ENCODE measurements at places on chromosomes 5 and 9.

- no peak for DNase-seq
Observed at GRCh38 chr5:1390861-1391600, 46.1 kb upstream of the CLPTM1L start.

DNA sequence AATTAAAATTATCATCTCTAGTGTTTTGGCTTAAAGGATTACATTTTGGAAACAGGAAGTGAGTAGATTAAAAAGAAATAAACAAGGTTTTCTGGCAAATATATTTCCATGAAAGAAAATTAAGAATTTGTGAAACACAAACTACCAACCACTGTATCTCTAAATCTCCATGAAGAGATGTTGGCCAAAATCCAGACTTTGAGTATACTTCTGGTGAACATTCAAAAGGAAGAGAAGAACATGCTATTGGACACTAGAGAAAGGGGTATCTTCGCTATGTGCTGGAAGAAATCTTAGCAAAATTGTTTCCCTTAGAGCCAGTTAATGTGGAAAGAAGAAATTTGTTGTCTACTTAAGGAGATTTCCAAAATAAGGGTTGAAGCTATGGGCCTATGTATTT lies 710.4 kb upstream of the CTNND2 start:
- DNase-seq: no peak

DNA sequence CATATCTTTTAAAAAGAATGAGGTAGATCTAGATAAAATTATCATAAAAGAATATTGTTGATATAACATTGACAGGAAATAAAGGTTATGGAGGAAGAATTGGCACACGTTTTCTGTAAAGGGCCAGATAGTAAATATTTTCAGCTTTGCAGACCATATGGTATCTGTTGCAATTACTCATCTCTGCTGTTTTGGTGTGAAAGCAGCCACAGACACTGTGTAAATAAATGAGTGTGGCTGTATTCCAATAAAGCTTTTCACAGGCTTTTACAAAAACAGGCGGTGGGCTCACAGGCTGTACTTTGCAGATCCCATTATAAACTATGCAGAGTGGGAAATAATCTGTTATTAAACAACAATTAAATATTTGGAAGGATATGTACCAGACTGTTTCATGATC lies 87.4 kb downstream of the SGCD start:
- DNase-seq: no peak

DNA sequence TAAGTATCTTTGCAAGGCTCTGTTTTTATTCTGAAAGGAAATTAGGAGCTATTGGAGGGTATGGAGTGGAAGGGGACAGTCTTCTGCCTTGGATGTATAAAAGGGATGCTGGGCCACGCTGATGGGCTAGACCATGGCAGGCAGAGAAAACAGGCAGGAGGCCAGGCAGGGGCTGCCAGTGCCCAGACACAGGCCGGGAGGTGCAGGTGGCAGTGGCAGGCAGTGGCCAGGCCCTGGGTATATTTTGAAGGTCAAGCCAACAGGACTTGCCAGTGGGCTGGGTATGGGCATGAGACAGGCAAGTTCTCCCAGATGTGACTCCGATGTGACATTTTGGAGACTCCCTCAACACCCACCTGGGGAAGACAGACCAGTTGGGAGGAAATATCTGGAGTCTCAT lies 131.9 kb downstream of the KCNIP1 start:
- DNase-seq: no peak

DNA sequence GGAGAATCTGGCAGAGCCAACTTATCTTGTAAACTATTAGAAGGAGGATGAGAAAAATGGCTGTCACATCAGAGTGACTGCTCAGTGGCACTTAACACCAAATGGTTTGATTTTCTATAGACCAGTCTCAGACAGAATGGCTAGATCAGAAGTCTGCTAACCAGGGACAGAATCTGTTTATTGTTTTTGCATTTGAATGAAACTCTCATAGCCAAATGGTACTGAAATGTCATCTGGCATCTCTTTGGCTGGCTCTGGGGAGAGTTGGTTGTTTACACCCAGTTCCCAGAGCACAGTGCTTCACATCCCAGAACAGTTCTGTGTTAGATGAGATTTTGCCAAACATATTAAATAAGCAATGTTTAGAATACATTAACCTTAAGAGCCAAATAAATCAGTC lies 106.6 kb upstream of the HMHB1 start:
- no peak for DNase-seq

DNA sequence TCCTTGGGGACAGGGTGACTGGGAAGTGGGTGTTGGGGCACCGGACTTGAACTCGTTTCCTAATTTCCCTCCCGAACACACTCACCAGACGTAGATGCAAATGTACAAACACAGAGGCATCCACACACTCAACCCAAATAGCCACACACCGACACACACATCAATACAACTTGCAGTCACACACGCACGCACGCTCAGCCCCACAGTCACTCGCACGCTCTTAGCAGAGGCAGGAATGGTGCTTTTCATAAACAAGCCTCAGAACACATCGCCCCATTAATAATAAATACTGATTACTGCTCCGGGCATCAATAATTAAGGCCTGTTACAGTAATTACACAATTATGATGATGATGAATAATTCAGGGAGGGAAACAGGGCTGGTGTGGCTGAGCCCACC lies 5.7 kb downstream of the BARHL1 start:
- no peak for DNase-seq

GRCh38 chr5:98755406-98755805 lies 18.1 kb upstream of the RGMB start:
- no peak for DNase-seq

DNA sequence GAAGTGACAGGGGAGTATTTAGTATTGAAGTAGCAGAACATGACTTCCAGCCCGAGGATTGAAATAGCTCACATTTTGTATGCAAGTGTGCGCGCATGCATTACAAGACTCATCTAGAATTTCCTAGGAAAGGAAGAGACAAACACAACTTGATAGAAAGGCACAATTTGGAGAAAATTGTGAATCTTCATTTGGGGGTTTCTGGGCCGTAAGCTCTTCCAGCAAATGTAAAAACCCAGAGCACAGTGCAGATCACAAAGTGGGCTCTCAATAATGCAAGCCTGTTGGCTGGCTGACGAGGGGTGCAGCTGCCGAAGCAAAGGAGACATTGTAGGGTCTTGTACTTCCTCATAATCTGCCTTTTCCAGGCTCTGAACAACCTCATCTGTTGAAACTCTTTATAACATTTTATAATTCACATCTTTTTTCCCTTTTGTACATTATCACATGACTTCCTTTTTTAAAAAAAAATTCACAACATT lies 109.0 kb downstream of the BAAT start:
- no peak for DNase-seq

- peak; percentile 94 for DNase-seq
Observed at GRCh38 chr9:137025517-137025966, 2.5 kb downstream of the ABCA2 start.

- DNase-seq: no peak
Observed at GRCh38 chr5:81895307-81895706, 76.5 kb upstream of the ATG10 start.

GRCh38 chr5:124737651-124738050 lies 8.8 kb downstream of the ZNF608 start:
- no peak for DNase-seq

DNA sequence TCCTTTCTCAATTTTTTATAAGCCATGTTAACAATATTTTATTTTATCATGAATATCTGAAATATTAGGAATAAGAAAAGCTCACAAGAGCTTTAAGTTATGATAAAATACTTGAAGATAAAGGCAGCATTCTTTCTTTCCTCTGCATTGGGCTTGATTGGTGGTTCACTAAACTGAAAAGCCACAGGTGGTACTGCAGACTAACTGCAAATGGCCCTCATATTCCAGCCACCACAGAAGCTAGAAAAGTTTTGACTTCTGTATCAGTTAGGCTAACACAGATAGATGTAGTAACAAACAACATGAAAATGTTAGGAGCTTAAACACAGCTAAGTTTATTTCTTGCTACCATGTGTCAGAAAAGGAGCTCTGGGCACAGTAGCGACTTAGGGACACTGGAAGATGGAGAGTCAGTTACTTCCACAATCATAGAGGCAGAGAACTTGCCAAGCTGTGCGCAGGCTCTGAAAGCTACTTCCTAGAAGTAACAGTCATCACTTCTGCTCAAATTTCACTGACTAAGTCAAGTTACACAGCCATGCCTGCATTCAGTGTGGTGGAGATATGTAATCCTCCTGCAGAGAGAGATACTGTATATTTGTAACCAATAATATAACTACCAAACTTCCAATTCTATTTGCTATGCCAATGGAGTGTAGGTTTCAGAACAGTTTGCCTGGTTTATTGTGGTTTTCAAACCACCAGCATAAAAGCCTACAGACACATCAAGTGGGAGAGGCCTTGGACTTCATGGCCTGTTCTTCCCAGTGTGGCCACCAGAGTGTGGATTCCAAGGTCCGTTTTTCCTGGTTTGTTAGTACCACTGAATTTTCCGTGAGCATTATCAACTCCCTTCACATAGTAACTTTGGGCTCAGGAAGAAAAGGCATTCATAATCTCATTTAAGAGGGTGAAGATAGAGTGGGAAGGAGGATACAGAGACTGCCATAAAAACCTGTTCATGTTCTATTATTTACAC lies 268.3 kb downstream of the PJA2 start:
- DNase-seq: no peak

DNA sequence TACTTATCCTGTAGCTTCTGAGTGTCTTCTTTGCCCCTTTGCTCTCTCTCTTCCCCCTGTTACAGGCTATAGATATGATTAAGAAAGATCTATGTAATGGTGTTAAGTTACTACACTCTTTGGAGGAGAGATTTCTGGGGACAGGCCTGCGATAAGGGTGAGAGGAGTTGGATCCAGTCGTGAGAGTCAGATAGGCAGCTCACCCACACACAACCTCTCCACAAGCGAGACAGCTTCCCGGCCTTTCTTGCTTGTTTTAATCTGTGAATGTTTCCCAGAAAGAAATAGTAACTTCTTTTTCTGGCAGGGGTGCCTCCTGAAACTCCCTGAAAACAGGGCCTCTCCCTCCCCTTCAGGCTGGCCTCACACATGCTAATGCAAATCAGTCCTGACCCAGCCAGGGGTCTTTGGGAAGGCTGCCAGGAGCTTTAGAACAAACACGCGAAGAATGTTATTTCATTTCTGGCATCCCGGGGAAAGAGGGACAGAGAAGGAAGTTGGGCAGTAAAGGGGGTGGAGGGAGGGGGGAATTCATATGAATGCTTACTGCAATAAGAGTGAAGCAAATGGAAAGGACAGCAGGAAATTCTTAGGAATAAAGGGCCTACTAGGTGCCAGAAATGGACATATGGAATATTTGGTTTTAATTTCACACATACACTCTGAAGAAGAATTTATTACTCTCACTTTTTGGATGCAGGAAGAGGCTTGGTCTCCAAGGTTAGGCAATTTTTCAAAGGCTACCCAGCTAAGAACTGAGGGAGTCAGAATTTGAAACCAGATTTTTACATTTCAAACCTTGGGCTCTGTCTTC lies 215.8 kb upstream of the TRIM32 start:
- no peak for DNase-seq

DNA sequence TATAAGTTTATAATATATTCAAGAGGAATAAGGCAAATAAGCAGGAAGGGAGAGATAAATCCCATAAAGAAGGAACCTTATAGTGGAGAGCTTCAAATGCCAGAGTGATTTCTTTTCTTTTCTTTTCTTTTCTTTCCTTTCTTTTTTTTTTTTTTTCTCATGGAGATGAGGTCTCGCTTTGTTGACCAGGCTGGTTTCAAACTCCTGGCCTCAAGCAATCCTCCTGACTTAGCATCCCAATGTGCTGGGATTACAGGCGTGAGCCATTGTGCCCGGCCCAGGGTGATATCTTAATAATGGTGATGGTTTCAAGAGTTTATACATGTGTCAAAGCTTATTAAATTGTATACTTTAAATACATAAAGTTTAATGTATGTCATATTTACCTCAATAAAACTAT lies 19.6 kb upstream of the FOCAD start:
- DNase-seq: no peak

DNA sequence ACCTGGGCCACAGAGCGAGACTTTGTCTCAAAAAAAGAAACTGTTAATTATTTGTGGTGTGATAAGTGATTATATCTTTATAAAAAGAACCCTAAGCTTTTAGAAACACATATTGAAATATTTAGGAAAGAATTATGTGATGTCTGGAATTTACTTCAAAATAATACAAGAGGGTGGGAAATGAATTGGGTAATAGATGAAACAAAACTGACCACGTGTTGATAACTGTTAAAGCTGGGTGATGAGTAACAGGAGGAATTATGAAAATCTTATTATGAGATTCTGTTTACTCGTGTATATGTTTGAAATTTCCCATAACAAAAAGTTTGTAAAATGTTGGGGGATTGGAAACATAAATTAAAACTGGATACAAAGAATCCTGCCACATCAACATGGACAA lies 33.0 kb upstream of the PPP2CA start:
- no peak for DNase-seq

- no peak for DNase-seq
Observed at GRCh38 chr9:72305707-72306106, 59.3 kb downstream of the ZFAND5 start.

DNA sequence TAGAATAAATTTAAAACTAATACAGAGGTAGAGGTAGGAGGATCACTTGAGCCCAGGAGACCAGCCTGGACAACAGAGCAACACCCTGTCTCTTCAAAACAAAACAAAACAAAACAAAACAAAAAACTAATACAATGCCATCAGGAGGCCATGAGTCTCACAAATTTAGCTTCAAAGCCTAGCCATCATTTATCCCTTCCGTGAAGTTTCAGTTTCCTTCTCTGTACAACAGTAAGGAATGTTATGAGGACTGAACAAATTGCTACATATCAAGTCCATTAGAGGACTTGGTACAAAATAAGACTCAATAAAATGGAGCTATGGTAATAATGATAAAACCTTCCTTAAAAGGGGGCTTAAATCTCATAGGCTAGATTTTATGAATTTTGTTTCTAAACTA lies 60.8 kb downstream of the MAPKAP1 start:
- no peak for DNase-seq

Measured in NCI-H2107 (cell line).